ENCODE measurements at places on chromosomes 5 and 9. TPM values are rescaled to one million over a fixed set of nuclear protein-coding genes. Genes with fewer than 3 reads are reported as not detected.

Gene PAX5
- total RNA-seq: not detected

Gene WDR38
- total RNA-seq: not detected

Gene SMIM33
- not detected for total RNA-seq

Gene IL4
- total RNA-seq: not detected

Gene MARCOL
- total RNA-seq: not detected

Gene SIMC1
- total RNA-seq: 7.3 TPM

Gene MYOZ3
- under 0.01 TPM for total RNA-seq

Gene SCGB3A2
- not detected for total RNA-seq

Gene FOXD4L3
- total RNA-seq: not detected

Gene AGXT2
- not detected for total RNA-seq

Gene PALM2AKAP2
- under 0.01 TPM for total RNA-seq

Measured in vein endothelial cell (primary cell).